ENCODE measurements at places on chromosomes 1 and 21. TPM values are rescaled to one million over a fixed set of nuclear protein-coding genes. Genes with fewer than 3 reads are reported as not detected.
A peak's percentile ranks its signal among the peaks of the same experiment; 100 is the strongest.

GRCh38 chr1:208581209-208581608 is 337.0 kb upstream of the PLXNA2 start:
- DNase-seq: no peak

- no peak for DNase-seq
These were observed 15.6 kb upstream of the MAP10 start for GRCh38 chr1:232789651-232790050.

GRCh38 chr1:53942127-53942957 is 3.2 kb downstream of the IFT25 start:
- no peak for DNase-seq

- no peak for DNase-seq
These were observed 41.5 kb upstream of the DIPK1A start for GRCh38 chr1:93002781-93003180.

GRCh38 chr1:214550013-214550856 is 1.2 kb downstream of the PTPN14 start:
- peak; percentile 49 for DNase-seq

DNA sequence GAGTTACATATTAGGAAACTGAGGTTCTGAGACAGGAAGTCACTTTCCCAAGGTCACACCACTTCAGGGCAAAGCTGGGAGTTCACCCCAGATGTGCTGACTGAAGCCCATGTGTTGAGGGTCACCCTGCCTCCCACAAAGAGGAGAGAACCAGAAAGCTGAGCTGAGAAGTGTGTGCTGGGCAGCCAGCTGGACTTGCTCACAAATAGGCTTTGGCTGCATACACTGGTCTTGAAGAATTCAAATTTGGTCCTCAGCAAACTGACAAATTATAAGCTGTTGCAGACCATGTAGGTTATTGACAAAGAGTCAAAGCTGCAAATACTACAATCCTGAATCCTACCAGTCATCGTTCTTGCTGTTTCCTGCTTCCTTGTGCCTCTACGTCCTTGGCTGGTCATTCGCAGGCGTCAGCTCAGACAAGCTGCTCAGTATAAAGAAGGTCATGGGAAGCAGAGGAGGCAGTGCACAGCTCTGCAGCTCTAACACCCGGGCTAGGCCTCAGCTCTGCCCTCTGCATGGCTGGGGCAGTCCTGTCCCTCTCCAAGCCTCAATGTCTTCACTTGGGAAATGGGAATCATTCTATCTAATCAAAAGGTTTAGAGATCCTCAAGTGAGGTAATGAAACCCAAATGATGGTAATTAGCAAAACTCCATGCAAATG is 40.0 kb downstream of the CDCP2 start:
- DNase-seq: no peak

DNA sequence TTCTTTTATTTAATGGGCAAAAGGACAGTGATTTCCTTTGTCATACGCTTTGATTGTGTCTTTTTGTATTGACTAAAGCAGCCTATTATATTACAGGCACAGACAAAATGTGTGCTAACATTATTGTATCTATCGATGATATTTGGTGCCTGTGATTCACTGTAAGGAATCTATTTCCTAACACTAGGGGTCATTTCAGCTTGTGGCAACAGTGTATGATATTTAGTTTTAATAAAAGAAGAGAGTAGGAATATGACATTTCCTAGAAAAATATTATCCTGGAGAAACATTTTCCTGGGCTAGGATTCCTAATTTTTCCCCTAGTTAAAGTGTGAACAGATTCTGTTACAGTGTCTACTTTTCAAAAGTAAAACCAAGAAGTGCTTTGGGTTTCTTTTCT is 42.8 kb downstream of the TYW3 start:
- DNase-seq: no peak

GRCh38 chr1:110292031-110292741 is 47.0 kb upstream of the RBM15 start:
- DNase-seq: no peak

- DNase-seq: no peak
These were observed 515.9 kb downstream of the PLPP3 start for GRCh38 chr1:56063461-56063860.

DNA sequence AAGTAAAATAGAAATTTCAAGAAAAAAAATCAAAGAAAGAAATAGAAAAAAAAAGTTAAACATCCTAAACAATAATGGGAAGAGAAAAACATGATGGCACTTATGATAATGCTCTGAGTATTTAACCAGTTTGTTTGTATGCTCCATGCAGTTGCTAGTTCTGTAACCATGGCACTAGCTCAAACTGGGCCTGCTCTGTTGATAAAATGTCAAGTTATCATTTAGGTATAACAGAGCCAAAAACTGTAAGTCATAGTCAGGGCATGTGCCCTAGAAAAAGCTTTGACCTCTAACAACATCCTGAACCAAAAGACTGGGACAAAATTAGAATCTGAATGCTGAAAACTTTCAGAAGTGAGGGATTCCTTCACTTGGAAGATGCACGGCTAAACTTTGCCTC is 148.9 kb downstream of the KCNT2 start:
- no peak for DNase-seq

GRCh38 chr1:48371598-48371997 is 100.4 kb downstream of the SPATA6 start:
- DNase-seq: no peak

DNA sequence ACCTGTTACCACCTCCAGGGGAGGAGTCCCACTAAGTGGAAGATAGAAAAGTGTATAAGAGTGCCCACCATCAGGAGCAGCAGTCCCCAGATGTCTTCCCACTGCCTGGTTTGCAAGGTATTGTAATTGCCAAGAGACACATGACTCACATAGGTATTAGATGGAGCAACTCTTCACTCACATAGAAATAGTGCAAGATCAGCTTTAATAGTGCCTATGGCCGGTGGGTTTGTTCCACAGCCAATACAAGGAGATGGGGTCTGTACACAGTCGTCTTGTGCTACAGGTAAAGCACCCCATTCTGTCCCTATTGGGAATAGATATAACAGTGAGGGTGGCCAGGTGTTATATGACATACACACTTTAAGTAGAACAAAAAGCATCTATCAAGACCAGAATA is 18.6 kb upstream of the GBP5 start:
- DNase-seq: no peak

DNA sequence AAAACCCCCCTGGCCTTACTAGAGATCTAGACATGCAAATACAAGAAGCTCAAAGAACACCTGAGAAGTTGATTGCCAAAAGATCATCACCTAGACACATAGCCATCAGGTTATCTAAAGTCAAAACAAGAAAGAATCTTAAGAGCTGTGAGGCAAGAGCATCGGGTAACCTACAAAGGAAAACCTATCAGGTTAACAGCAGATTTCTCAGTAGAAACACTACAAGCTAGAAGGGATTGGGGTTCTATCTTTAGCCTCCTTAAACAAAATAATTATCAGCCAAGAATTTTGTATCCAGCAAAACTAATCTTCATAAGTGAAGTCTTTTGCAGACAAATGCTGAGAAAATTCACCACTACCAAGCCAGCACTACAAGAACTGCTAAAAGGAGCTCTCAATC is 12.2 kb upstream of the SPRR2F start:
- no peak for DNase-seq

DNA sequence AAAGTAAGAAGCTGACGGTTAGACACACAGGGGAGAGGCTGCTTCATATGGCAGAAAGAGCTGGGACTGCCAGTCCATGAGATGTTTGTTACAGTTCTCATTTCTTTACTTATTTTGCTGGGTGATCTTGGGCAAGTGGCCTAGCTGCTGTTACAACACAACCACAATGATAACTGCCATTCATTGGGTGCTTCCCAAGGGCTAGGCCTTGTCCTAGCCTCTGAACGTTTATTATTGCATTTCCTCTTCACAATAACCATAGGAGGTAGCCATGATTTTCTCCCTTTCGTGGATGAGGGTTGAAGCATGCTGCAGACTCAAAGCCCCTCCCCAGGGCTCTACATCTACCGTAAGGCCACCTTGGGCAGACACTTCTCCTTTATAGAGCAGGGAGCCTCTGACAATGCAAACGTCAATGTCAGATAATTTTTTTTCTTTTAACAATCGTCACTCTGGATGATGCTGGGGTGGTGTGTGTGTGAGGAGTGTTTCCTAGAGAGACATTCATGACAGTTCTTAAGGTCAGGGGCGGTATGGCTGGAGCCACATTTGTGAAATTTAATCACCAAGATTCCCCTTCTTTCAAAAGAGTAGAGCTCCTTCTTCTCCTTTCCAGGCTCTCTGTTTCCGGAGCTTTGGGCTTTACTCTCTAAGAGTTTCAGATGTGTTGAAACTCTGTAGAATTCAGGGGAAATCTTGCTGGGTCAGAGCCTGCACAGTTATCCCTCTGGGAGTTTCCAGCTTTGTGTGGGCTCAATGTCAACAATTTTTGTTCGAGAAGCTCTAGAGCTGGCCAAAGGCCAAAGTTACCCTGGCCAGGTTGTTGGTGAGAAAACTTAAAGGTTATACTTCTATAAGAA is 138.5 kb upstream of the SGIP1 start:
- no peak for DNase-seq

DNA sequence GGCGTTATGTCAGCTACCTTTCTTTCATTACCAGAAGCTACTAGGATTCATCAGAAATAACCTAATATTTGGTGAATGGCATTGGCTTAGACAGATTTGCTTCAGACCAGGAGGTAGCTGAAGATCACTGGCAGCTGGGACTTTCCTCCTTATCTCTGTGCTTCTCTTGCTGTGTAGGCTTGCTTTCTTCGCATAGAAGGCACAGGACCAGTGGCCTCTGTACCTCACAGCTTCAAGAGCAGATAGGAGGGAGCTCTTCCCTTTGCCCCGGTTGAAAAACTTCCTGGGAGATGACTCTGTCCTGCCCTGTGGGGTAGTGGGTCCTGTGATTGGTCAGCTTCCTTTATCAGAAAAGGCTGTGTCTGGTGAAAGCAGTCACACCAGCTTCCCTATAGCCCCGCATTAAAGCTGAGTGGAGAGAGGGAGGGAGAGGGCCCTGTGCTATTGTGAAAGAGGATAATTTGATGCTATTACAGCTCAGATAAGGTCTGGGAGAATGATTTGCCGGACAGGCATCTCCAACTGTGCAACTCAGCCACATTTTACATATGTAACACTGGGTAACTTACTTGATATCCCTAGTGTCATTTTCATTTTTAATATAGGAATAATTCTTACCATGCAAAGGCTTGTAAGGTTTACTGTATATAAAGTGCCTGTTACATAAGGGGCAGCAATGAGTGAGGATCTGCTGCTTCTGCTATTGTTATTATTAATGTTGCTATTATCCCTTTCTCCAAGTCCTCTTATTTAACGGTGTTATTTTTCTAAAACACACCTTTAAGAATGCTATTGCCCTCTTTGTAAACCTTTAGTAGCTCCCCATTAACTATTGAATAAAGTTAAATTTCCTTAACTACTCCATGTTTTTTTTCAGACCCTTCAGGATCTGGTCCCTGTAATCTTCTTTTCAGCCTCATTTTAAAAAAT is 31.6 kb downstream of the OSBPL9 start:
- peak; percentile 50 for DNase-seq

DNA sequence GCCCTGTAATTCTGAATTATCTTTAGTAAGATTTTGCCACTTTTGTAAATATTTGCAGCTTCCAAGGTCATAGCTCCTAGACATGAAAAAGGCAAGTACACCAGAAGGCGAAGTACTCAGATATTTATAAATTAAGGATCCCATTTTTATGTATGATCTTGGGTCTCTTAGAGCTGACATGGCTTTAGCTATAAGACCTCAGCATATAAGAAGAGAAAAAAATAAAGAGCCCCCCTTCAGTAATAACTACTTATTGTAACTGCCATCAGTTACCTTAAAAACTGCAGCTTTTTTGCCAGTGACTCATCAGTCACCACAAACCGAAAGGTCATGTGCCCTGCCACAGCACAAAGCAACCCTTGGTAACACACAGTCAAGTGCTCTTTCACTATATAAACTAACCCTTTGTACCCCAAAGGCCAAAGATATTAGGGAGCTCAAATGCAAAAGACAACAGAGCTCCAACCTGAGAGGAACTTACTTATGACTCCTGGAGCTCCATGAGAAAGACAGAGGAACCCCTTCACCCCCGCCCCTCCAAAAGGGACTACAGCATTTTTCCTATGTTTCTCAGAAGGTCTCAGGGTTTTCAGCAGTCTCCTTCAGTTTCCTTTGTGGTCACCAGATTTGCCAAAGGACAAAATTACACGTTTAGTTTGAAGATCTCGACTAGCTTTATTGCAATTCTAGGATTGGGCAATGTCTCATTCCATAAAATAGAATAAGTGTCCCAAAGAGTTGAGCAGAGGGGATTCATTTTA is 219.8 kb upstream of the DUSP10 start:
- DNase-seq: no peak

GRCh38 chr1:14495381-14495780 is 103.1 kb upstream of the KAZN start:
- no peak for DNase-seq

GRCh38 chr1:209993061-209993830 is 55.2 kb downstream of the SYT14 start:
- DNase-seq: peak; percentile 4

DNA sequence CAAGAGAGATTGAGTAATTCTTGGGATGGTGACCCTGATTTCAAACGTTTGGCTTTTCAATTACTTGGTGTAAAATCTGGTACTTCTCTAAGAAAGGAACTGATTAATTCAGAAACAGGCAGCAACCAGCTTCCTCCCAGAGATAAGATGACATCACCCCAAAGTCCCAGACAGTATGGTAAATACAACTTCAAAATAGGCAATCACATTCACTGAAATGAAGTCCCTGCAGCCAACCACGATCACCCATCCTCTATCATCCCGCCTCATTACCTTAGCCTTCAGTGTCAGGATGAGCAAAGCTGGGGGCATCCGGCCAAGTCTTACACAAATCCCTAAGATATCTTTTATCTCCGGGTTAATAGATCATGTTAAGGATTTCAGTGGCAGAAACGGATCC is 26.4 kb upstream of the RUNX1 start:
- DNase-seq: peak; percentile 51

GRCh38 chr1:147781056-147781471 is 20.7 kb upstream of the GJA5 start:
- no peak for DNase-seq

- peak; percentile 85 for DNase-seq
These were observed 16.6 kb upstream of the PTP4A2 start for GRCh38 chr1:31954607-31955283.

DNA sequence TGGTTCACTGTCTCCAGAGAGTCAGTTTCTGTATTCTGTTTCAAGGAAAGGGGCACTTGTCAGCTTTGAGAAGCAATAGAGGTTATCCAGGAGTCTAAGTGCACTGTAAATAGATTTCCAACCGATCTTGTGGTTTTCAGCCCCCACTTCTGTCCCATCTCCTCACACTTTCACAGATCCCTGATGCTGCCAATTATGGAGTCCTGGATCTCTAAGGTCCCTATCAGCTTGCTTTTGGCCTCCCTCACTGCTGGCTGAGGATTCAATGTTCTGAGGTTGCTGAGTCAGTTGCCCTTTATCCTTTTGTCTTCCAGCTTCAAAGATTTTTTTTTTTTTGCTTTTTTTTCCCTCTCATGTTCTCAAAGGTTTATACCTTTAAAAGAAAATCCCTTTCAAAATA is 98.4 kb downstream of the DIRAS3 start:
- DNase-seq: no peak

- no peak for DNase-seq
These were observed 141.8 kb upstream of the KCNE2 start for GRCh38 chr21:34222031-34222335.

Gene SPRR2A
- polyA plus RNA-seq: 2.7 TPM

Gene S100A13
- 140 TPM for polyA plus RNA-seq

Gene LAPTM5
- polyA plus RNA-seq: 39.9 TPM

Gene NCF2
- polyA plus RNA-seq: 10.0 TPM

All from stomach (tissue), 19 donors.